ENCODE measurements at places on chromosomes 12 and 14.

- no peak for DNase-seq
These were observed 32.9 kb downstream of the RAB21 start for GRCh38 chr12:71787580-71787979.

- DNase-seq: no peak
These were observed 3.5 kb downstream of the CMTM5 start for GRCh38 chr14:23380197-23380914.

- no peak for DNase-seq
These were observed 102.2 kb downstream of the ERC1 start for GRCh38 chr12:1093166-1093751.

GRCh38 chr12:6284273-6284672 lies 26.2 kb upstream of the PLEKHG6 start:
- DNase-seq: no peak

GRCh38 chr12:103182299-103182698 lies 224.8 kb downstream of the ASCL1 start:
- DNase-seq: no peak

- no peak for DNase-seq
These were observed 890.9 kb downstream of the VRK1 start for GRCh38 chr14:97687944-97688630.

DNA sequence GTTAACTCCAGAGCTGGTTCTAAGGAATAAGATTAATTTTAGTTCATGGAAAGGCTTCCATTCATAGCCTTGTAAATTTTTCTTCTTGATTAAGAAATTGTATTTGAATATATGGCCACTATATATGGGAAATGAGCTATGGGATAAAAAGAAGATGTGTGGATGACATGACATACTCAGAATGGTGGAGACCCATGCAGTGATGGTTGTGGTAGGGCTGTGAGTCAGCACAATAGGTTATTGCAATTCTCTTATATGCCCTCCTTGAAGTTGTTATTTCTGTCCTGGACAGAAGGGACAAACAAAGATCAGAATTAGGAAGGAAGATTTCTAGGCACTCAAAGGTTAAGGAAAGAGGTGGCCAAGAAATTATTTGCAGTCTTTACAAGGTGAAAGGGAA lies 21.5 kb downstream of the RASSF9 start:
- DNase-seq: no peak

- DNase-seq: no peak
These were observed 153.4 kb upstream of the PDZRN4 start for GRCh38 chr12:41034686-41035085.

Data from activated CD4-positive, alpha-beta T cell treated with anti-CD3 and anti-CD28 coated beads for 1 hour (primary cell).